ENCODE measurements at places on chromosomes 3 and 15.

GRCh38 chr3:128603811-128604775 is 46.5 kb downstream of the RPN1 start:
- DNase-seq, result no peak

- DNase-seq, result no peak
Observed at GRCh38 chr3:168096210-168096652, 507 bp upstream of the GOLIM4 start.

GRCh38 chr3:38094999-38095398 is 41.9 kb downstream of the ACAA1 start:
- DNase-seq, result no peak

GRCh38 chr3:30626443-30627180 is 20.2 kb downstream of the TGFBR2 start:
- DNase-seq, result no peak

DNA sequence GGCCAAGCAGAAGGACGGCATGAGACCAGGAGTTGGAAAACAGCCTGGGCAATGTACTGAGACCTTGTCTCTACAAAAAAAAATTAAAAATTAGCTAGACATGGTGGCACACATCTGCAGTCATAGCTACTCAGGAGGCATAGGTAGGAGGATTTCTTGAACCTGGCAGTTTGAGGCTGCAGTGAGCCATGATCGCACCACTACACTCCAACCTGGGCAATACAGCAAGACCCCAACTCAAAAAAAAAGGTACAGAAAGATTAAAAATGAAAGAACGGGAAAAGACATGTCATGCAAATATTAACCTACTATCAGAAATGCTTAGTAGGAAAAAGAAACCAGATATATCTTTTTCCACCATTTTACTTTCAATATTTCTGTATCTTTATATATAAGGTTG is 99.6 kb upstream of the ATP11B start:
- DNase-seq, result no peak

- DNase-seq, result peak; percentile 74
Observed at GRCh38 chr15:43911235-43911781, 84.5 kb downstream of the WDR76 start.

GRCh38 chr3:184481984-184482671 is 79.5 kb upstream of the EPHB3 start:
- DNase-seq, result no peak

DNA sequence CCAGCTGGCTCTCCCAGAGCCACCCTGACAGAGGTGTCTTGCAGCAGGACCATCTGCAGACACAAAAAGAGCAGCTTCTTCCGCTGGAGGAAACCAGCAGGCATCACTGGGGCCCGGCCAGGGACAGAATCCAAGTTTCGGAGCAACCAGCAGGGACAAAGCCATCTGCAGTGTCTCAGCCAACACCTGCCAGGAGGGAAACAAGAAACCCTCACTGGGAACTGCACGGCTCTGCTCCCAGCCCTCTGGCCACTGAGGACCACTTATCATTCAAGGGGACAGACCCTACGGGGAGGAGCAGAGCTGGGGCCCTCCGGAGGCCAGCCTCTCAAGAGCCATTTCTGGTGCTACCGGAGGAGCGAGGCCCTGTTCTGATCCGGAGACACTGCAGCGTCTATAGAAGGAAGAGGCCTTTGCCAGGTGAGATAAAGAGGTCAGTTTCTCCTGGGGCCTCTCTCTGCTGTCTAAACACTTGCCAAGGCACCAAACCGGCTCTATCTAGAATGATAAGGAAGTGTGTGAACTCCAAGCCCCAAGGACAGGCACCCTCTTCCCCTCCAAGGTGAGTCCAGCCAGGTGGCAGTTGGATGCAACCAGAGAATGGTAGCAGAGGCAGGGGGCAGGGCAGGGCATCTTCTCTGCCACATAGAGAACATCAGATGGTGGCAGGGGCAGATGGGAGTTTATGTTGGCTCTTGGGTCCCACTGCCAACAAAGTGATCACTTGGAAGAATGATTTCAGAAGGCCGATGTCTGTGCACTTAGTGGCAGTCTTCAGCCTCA is 89.0 kb downstream of the CHSY1 start:
- no peak for DNase-seq

DNA sequence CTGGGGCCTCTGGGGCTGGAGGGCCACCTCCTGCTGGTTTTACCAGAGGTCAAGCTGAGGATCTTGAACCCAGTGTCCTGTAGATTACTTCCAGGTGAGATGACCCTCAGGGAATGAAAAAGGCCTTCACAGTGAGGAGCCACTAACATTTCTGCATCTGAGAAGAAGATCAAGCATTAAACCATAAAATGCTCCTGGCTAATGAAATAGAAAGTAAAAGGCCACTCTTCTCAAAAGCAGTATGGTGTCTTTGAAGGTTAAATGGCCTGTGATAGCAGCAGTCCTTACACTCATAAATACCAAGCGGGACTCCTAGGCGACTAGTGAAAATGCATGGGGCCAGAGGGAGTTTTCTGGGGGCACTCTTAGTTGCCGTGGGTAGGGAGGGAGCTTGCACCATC is 47.0 kb upstream of the RGMA start:
- DNase-seq, result no peak

DNA sequence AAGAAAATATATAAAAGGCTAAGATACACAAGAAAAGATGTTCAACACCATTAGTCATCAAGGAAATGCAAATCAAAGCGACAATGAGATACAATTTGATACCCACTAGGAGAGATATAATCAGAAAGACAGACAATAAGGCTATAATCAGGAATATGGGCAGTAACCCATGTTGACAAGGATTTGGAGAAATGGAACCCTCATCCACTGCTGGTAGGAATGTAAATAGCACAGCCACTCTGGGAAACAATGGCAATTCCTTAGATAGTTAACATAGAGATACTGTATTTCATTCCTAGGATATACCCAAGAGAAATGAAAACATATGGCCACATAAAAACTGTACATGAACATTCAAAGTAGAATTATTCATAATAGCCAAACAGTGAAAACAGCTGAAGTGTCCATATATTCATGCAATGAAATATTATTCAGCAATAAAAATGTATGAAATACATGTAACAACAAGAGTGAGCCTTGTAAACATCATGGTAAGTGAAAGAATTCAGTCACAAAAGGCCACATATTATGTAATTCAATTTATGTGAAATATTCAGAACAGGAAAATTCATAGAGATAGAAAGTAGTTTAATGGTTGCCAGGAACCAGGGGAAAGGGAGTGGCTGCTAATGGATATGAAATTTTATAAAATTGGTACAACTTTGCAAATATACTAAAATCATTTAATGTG is 18.2 kb upstream of the COL8A1 start:
- DNase-seq, result no peak

DNA sequence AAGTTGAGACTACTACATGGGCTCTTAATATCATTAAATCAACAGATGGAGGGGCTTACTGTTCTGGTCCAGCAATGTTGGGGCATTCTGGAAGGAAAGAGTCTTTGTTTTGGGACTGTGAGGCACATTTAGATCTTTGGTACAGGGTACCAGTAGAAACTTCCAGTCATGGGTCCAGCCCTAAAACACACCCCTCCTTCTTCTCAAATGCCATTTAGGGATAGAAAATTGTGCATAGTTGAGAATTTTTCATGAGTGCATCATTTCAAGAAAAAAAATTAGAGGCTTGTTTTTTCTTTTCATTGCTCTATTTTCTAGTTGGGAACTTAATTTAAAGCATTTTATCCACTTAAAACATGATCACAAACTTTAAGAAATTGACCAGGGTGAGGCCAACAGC is 4.1 kb upstream of the RTP1 start:
- DNase-seq, result no peak

GRCh38 chr15:99929266-99929665 is 196.0 kb upstream of the LYSMD4 start:
- DNase-seq, result no peak

DNA sequence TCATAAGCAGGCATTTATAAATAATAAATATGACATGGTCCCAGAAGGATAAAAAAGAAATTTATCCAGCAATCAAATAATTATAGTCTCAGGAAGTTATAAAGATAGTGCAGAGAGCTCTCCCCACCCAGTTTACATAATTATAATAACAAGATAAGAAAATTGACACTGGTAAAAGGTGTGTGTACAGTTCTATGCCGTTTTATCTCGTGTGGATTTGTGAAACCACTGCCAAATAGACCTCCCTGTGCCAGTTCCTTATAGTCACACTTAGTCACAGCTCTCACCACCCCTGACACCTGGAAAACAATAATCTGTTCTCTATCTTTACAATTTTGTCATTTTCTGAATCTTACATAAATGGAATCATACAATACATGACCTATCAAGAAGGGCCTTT is 320.1 kb downstream of the KBTBD8 start:
- no peak for DNase-seq

DNA sequence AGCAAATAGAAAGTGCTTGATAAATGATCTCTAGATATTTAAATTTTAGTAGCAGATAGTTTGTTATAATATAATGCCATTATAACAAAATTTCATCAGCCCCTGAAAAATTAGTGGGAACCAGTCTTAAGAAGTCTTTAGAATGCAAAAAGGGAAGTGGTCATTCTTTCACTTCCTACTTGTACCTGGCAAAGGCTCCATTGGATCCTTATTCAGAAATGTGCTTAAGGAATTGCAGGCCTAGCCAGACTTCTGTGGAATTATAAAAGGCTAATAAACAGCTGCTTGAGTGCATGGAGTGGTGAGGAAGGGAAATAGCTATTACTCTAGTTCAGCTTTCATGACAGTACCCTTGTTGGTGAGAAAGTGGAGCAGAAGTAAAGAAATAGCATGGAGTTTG is 24.2 kb downstream of the PPM1L start:
- no peak for DNase-seq

GRCh38 chr3:117165601-117166051 is 456.0 kb downstream of the TUSC7 start:
- no peak for DNase-seq

DNA sequence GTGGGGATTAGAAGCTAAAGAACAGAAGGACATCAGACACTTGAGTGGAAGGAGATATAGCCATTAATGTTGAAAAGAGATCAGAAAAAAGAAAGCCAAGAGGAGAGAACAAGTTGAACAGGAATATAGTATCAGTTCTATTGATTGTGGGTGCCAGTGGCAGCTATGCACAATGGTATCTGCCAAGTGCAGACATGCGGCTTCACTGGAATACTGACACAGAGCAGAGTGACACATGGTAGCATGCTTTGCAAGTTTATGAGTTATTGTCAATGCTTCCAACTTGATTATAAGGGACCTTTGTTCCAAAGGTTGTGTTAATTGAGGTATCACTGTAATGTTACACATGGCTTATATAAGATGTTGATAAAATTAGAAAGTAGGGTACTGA is 42.0 kb upstream of the TP63 start:
- no peak for DNase-seq

GRCh38 chr3:53768478-53769459 is 77.5 kb downstream of the CHDH start:
- DNase-seq, result no peak

- no peak for DNase-seq
Observed at GRCh38 chr15:48974882-48975281, 11.2 kb upstream of the SHC4 start.

GRCh38 chr3:61704807-61705206 is 143.4 kb downstream of the PTPRG start:
- DNase-seq, result no peak

DNA sequence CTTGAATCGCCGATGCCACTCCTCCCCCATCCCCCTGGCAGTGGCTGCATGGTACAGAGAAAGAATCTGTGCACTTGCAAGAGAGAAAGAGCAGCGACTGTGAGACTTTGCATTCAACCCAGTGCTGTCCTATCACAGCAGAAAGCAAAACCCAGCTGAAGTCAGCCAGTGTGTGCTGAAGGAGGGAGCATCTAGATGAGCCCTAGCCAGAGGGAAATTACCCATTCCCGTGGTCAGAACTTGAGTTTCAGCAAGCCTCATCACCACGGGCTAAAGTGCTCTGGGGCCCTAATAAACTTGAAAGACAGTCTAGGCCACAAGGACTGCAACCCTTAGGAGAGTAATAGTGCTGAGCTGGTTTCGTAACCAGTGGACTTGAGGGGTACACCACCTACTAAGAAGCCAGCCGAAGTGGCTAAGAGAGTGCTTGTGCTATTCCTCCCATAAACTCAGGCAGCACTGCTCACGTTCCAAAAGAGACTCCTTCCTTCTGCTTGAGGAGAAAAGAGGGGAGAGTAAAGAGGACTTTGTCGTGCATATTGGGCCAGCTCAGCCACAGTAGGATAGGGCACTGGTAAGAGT is 15.2 kb upstream of the PIK3R4 start:
- no peak for DNase-seq

GRCh38 chr3:8529181-8529637 is 27.6 kb downstream of the LMCD1 start:
- DNase-seq, result peak; percentile 53

- no peak for DNase-seq
Observed at GRCh38 chr3:106530367-106530766, 661.6 kb upstream of the CBLB start.

DNA sequence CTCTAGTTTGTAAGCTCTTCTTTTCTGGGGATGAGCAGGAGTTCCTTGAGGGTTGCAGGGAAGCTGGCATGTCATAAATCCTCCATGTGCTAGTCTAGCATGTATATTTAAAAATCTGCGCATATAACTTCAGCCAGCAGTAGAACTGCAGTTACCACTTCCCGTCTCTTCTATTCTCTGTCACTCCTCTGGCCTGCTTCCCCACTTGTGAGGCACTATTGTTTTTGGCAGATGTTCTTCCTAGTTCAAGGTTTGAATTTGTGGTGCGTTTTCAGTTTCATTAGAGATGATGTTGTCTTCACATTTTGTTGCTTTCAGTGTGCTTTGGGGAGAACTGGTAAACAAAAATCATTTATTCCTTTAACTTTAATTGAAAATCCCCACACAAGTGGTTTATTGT is 169.1 kb upstream of the ZPLD1 start:
- no peak for DNase-seq

DNA sequence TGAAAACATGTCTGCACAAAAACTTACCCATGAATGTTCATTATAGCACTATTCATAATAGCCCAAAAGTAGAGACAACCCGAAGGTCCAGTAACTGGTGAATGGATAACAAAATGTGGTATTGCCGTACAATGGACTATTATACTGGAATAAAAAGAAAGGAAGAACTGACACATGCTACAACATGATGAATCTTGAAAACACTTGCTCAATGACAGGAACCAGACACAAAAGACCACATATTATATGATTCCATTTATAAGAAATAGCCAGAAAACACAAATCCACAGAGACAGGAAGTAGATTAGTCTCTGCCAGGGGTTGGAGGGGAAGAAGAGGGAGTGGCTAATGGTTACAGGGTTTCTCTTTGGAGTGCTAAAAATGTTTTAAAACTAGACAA is 18.3 kb downstream of the SHC4 start:
- DNase-seq, result no peak

DNA sequence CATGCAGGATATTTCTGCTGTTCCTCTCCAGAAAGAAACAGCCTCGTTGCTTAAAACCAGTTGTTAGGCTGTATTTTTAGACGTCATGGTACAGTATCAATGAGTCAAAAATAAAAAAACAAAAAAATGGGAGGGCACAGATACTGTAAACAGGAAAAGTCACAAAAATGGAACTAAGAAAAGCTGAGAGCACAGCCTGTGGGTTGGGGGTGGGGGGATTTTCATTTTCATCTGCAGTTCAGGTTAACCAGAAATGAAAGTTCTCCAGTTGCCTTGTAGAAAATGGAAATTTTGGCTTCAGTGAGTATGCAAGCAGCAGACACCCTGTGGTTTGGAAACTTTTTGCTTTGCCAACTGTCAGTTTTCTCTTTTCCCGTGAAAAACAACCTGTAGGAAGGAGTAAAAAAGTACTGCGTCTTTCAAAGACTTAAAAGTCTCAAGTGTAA is 59.0 kb downstream of the FRMD4B start:
- DNase-seq, result no peak
